ENCODE measurements at places on chromosomes 4 and X.

DNA sequence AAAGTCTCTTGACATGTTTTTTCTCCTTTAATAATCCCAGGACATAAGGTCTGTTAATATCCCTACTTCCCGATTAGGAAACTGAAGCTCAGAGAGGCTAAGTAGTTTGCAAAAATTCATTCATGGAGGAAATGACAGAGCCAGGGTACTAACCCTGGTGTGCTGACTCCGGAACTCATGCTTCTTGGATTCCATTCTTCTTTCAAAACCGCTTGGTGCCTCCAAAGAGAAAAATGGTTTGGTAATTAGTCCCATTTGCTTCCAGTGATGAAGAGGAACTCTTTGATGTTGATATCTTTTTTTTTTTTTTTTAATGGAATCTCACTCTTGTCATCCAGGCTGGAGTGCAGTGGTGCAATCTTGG is 146.9 kb downstream of the PALLD start:
- no peak for DNase-seq

GRCh38 chrX:29237972-29238371 is 650.7 kb downstream of the IL1RAPL1 start:
- no peak for DNase-seq

- DNase-seq, result no peak
Observed at GRCh38 chrX:37504991-37505390, 66.5 kb upstream of the LANCL3 start.

DNA sequence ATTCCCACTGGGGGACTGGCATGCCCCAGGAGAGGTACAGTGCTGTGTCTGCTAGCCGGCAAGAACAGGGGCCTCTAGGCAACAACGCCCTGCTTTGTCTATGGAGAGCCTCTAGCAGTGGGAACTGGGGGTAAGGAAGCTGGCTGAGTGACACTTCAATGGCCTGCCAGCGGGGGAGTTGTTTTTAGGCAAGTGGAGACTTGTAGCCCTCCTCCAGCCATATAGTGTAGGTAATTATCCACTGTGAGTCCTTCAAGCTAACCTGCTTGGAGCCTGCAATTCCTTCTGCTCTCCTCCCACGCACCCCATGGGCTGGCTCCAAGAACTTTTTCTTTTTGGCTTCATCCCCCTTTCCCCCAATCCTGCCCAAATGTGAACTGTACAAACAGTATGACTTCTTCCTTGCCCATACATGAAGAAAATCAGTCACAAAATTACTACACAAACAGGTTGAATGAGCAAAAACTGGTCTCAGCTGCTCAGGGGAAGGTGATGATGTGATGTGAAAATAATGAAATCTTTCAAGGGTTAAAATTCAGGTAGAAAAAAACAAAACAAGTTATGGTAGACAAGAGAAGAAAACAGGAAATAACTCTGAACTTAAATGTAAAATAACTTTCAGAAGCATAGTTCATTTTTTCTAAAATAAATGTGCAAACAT is 33.1 kb downstream of the LEF1 start:
- DNase-seq, result no peak

DNA sequence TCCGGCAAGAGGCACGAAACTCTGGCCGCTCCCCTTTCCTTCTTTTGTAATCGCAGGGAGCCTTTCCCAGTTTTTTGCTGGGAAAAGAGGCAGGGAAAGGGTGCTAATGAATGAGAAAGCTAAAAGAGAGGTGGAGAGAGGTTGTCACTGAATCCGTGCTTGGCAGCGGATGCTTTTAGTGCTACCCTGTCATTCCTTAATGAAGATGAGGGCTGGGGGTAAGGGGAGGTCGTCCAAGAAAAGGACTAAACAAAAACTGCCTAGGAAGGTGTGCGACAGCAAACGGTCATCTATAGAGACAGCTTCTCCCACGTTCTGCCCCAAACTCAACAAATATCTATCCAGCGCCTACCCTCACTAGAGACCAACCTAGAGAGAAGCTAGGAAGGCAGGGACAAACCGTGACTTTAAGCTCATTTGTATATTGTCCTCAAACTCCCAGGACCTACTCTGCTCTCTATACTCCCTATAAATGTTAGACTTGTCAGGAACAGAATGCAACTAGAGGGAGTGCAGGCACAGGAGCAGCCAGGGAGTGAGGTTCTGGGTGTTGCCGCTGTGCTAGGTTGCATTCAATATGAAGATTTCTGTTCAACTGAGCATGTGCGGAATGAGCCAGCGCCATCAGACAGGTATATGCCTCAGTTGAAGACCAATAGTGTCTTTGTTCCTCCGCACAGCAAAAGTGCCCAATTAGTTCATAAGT is 777 bp upstream of the CASK start:
- DNase-seq, result peak; percentile 63

GRCh38 chr4:141541851-141542250 is 94.5 kb upstream of the IL15 start:
- DNase-seq, result no peak

DNA sequence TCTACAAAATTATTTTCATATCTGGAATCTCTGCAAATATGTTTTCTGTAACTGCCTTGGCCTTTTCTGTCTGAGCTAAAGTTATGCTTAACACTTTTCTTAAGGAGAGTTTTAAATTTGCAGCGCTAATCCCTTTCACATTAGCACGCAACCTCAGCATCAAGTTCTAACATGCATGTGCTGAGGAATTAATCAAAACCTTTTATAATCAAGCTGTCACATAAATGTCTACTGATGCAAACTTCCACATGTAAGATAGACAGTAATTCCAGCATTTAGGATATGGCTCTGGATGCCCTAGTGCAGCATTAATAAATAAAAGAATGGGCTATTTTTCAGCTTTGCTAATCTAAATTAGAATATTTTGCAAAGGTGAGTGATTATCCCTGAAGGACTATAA is 17.5 kb upstream of the NEIL3 start:
- no peak for DNase-seq

DNA sequence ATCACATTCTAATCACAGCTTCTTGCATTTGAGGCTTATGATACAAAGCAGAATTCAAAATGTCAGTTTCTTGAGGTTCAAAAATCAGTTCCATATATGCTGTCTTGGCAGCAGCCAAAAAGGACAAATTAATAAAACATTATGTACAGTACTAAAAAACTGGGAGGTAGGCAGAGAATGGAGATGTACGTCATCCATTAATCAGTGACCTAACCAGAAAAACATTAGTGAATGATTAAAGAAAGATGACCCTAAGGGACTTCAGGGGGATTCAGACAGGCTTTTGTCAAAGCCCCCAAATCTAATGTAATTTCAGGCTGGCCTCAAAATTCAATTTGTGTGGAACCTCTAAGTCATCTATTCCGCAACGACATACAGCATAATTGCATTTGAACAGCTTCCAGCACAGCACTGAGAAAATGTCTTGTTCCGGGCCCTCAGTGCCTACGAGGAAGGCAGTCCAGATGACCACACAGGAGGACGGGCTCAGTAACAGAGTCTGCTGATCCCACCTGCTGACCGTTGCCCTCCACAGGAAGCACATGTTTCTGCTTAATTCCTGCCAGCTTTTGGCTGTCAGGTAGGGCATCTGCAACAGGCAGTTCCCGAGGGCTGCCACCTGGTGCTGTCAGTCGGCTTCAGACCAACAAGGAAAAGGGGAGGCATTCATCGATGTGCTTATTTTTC is 83.8 kb upstream of the HHIP start:
- DNase-seq, result no peak

DNA sequence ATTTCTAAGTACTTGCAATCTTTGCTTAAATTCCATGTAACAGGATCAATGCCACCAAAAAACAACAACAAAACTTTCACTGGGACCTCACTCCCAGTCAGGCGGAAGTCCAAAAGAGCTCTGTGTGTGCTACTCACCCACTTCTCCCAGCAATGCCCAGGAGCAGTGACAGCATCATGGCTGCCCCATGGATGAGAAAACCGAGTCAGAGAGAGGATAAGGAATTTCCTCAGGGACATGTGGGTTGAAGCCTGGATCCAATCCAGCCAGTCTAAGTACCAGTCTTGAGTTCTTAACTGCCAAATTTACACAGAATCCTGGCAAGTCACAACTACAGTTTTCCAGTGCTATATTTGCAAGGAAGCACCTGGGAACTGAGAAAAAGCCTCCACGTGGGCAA is 64.5 kb downstream of the STX18 start:
- no peak for DNase-seq

- no peak for DNase-seq
Observed at GRCh38 chrX:118990512-118991227, 16.3 kb downstream of the LONRF3 start.

- DNase-seq, result peak; percentile 18
Observed at GRCh38 chrX:135931644-135932487, 38.4 kb downstream of the SAGE1 start.

GRCh38 chrX:86507331-86507730 is 359.1 kb downstream of the DACH2 start:
- DNase-seq, result no peak

- DNase-seq, result no peak
Observed at GRCh38 chr4:23083391-23083790, 390.7 kb downstream of the GBA3 start.

DNA sequence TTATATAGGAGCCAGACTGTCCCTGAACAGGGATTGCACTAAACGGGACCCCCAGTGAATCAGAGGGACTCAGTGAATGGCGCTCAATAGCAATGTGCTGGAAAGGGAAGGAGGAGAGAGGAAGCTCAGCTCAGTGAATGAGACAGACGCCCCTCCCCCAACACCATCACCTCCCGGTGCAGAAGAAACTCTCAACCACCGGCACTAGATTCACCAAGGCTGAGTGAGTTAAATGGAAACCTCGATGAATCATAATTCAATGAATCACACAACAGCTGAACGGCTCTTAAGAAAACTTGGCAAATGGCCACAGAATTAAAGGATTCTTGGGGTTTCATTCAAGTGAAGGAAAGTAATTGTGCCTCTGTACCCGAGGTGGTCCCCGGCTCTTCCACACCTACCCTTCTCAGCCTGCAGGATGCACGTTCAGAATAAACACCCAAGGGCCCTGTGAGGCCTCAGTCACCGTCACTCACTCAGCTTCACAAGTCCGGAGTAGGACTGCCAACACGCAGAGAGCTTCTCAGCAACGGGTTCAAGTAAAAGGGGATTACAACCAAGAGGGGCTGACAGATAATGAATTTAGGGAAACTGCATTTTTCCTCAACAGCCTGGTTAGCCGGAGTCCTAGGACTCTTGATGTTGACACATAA is 29.3 kb downstream of the CRMP1 start:
- DNase-seq, result no peak

- DNase-seq, result no peak
Observed at GRCh38 chr4:133550436-133550835, 401.3 kb downstream of the PCDH10 start.

GRCh38 chrX:72015383-72015782 is 104.7 kb downstream of the NHSL2 start:
- no peak for DNase-seq

GRCh38 chr4:27084685-27085361 is 224.2 kb downstream of the STIM2 start:
- DNase-seq, result no peak

- DNase-seq, result no peak
Observed at GRCh38 chr4:164136180-164136616, 617.7 kb upstream of the SMIM31 start.

- no peak for DNase-seq
Observed at GRCh38 chr4:127870281-127870680, 10.4 kb upstream of the PLK4 start.

- DNase-seq, result no peak
Observed at GRCh38 chrX:82163701-82164100, 961.8 kb downstream of the SH3BGRL start.

- DNase-seq, result no peak
Observed at GRCh38 chrX:150258463-150259430, 104.4 kb upstream of the MAMLD1 start.

- DNase-seq, result no peak
Observed at GRCh38 chr4:2733844-2734574, 22.1 kb downstream of the TNIP2 start.

- DNase-seq, result no peak
Observed at GRCh38 chrX:48726596-48726995, 30.1 kb downstream of the SUV39H1 start.

DNA sequence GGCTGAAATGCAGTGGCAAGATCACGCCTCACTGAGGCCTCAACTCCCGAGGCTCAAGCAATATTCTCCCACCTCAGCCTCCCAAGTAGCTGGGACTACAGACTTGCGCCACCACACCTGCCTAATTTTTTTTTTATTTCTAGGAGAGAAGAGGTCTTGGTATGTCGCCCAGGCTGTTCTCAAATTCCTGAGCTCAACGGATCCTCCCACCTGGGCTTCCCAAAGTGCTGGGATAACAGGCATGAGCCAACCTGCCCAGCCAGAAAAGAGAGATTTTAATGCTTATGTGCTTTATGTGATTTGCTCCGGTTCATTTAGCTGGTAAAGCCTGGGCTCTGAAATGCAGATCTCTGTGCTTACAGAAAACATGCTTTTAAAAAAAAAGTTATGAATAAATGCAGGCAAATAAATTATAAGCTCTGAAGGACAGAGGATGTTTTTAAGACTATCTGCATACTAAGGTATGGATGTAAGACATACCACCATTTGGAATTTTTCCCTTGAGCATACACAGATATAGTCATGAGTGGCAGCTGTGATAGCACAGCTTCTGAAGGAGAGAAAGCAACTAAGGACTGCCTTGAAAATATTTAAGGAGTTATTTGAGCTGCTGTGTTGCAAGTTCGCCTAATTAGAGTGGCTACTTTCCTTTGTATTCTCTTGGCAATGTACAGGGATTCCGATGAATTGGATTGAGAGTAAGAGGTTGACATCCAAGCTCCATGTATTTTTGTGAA is 13.8 kb downstream of the GUCY1B1 start:
- no peak for DNase-seq

GRCh38 chrX:43661521-43662240 is 5.6 kb downstream of the MAOA start:
- DNase-seq, result no peak

DNA sequence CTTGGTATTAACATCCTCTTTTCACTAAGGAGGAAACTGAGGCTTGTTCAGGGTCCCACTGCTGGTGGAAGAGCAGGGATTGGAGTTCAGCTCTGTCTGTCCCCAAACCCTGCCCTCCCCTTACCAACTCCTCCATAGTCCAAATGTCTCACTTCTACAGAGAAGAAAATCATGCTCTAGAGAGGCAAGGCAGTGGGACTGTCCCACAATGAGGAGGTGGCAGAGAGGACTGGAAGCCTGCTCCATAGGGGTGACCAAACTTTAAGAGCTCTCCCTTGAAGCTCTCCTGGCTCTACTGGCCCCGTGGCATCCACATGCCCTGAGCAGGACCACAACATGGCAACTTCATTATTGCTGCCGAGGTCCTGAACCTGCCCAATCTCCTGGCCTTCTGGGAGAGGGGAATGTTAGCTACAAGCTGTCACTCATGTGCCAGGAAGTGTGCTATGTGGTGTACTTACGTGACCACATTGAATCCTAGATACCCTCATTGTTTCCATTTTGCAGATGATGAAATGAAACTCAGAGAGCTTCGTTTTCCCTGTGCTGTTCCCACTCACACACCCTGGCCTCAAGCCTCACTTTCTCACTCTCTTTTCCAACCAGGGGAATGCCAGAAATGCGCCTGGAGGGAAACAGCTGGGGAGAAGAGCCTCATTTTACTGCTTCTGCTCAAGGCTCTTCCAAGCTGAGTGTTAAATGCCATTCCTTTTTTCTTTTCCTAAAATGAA is 71.5 kb downstream of the ANAPC4 start:
- DNase-seq, result no peak

GRCh38 chrX:38732866-38733265 is 68.4 kb upstream of the MID1IP1 start:
- DNase-seq, result no peak

- DNase-seq, result no peak
Observed at GRCh38 chrX:19715711-19716638, 171.4 kb downstream of the SH3KBP1 start.

GRCh38 chr4:82842593-82842992 is 44.0 kb upstream of the SCD5 start:
- no peak for DNase-seq

All from T-cell (primary cell).